ENCODE measurements at places on chromosomes 11 and 22. TPM values are rescaled to one million over a fixed set of nuclear protein-coding genes. Genes with fewer than 3 reads are reported as not detected.

Gene PGGHG
- 3.3 TPM for total RNA-seq

Gene RFPL3
- not detected for total RNA-seq

Gene RAPSN
- total RNA-seq: 0.43 TPM

DNA sequence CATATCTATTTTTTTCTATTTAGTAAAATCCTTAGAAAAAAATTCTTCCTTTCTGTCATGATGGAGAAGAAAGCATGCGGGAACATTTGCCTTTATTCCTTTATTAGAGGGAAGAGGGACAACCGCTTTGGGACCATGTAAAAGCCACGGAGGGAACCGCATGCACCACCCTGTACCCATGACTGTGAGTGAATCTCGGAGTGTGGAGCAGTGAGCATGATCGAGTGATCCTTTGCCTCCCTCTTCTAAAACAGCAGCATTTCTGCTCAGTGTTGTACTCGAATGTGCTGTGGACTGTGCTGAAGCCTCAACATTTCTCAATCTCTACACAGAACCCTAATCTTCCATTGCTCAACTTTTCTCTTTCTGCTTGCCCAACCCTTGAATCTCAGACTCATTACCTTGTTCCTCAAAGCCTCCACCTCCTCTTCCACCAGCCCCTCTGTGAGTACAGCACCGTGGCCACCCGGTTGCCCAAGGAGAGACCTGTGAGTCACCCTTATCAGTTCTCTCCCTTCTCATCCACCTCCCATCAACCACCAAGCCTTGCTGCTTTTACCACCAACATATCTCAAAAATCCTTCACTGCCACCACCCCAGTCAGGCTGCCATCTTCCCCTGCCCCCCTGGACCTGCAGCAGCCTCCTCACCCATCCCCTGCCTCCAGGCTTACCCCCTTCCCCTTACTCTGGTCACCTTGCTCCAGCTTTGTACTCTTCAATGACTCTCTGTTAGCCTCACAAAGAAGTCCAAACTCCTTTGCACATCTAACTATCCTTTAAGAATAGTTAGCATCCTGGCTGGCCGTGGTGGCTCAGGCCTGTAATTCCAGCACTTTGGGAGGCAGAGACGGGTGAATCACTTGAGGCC lies 103.1 kb downstream of the NAT10 start:
- DNase-seq: no peak

DNA sequence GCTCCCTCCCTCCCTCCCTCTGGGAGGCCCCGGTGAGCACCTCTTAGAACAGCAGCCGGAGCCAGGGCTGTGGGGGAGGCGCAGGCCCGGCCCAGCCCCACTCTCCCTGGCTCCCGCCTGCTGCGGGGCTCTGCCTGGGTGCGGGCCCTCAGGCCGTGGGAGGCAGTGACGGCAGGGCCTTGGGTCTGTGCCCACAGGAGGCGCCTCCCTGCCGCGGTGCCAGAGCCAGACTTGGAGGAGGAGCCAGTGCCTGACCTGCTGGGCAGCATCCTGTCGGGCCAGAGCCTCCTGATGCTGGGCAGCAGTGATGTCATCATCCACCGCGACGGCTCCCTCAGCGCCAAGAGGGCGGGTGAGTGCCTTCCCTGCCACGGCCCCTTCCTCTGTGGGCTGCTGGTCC lies 9.5 kb downstream of the IRF7 start:
- peak; percentile 86 for DNase-seq

GRCh38 chr11:122632181-122632824 lies 23.2 kb upstream of the UBASH3B start:
- DNase-seq: no peak
